C1 segment of cervical spinal cord (tissue), 14 donors: ENCODE measurements at places on chromosomes 2 and 18.

DNA sequence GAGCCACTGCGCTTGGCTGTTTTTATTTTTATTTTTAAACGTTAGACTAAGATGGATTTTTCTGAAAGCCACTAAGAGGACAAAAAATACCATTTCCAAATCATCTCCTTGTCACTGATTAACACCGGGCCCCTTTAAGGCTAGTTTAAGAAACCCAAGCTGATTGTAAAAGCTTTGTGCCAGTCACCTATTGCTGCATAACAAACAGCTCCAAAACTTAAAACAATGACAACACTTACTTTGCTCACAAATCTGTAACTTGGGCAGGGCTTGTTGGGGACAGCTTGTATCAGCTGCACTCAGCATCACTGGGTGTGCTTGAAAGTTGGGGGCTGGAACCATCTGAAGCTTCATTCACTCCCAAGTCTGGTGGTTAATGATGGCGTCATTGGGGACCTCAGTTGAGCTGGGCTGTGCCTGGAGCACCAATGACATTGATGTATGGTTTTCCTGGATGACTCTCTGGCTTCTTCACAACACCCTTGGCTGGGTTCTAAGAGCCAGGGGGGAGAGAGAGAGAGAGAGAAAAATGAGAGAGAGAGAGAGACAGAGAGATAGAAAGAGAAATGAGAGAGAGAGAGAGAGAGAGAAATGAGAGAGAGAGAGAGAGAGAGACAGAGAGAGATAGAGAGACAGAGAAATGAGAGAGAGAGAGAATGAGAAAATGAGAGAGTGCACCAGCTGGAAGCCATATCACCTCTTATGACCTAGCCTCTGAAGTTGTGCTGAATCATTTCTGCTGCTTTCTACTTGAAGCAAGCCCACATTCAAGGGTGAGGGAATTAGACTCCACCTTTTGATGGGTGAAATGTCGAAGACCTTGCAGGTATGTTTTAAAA, 26.0 kb upstream of the ATG16L1 start:
- no peak for DNase-seq

GRCh38 chr2:128617029-128617590, 298.4 kb upstream of the HS6ST1 start:
- no peak for DNase-seq

GRCh38 chr2:16777123-16777870, 111.7 kb upstream of the CYRIA start:
- no peak for DNase-seq

DNA sequence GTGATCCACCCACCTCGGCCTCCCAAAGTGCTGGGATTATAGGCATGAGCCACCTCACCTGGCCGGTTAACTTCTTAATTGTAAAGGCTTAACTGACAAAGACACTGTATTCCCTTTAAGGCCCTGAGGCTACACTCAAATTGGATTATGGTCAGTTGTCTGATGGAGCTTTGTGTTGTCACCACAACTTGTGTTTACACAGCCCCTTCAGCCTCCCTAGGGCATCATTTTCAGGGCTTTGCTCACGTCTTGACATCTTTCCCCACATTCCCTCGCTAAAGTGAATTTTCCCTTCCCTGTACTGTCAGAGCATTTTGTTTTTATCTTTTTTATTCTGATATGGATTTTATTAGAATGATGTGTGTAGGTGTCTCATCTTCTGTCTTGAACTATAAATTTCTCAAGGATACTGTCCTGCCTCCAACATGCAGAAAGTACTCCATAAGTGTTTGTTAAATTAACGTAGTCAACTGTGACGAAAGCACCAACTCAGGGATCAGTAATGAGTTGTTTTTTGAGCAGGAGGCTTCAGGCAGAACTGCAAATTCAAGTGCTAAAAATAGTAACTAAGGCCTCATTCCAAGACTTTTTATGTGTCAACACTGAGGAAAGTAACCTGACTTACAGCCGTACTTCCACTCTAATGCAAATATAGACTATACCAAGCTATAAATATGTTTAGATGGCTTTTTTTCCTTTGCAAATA, 77.1 kb upstream of the NARS1 start:
- DNase-seq: no peak

GRCh38 chr2:231935815-231936214, 9.6 kb upstream of the NPPC start:
- DNase-seq: no peak

- DNase-seq: no peak
Measured at GRCh38 chr2:186559848-186560247, 30.0 kb upstream of the ITGAV start.

GRCh38 chr2:178913049-178913441, 105.8 kb upstream of the TTN start:
- DNase-seq: no peak

DNA sequence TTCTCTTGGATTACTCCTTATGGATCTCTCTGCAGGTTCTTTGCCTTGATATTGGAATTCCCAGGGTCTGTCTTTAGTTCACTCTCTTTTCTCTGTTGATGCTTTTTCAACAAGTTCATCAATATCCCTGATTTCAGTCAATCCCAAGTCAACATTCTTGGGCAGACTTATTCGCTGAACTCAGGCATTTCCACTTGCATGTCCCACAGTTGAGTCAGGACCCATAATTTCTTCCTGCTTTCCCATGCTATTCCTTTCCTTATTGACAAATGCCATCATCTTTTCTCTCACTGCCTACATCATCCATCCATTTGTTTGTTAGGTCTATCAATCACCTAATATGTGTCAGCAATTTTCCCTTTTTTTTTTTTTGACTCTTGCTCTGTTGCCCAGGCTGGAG, 11.6 kb downstream of the GPD2 start:
- DNase-seq: no peak
